ENCODE measurements at places on chromosomes 7 and 10.

GRCh38 chr7:12951397-12951801 lies 264.0 kb downstream of the ARL4A start:
- DNase-seq: no peak

DNA sequence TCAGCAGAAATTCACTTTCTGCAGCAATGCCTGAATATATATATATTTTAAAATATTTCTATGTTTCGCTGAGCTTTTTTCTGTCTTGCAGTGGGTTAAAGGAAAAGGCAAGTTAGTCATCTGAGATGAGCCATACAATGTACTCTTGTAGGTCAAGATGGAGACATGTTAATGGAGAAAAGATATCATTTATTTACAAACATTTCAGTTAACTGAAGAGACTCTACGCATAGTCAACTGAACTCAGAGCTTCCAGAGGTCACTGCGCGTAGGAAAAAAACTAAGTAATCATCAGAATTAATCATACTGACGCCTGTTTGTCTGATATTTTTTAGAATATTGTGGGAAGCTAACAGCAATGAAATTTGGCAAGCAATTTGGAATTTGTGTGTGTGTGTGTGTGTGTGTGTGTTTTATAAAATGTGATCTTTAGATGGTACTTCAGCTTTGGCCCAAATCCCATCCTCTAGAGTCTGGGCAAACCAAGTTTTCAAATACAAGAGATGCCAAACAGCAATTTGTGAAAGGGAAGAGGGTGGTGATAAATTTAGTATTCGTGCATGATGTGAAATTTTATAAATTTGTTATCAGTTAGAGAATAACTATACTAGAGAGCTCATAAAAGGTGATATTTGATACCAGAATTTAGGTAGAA lies 193.9 kb upstream of the AGR3 start:
- DNase-seq: no peak

DNA sequence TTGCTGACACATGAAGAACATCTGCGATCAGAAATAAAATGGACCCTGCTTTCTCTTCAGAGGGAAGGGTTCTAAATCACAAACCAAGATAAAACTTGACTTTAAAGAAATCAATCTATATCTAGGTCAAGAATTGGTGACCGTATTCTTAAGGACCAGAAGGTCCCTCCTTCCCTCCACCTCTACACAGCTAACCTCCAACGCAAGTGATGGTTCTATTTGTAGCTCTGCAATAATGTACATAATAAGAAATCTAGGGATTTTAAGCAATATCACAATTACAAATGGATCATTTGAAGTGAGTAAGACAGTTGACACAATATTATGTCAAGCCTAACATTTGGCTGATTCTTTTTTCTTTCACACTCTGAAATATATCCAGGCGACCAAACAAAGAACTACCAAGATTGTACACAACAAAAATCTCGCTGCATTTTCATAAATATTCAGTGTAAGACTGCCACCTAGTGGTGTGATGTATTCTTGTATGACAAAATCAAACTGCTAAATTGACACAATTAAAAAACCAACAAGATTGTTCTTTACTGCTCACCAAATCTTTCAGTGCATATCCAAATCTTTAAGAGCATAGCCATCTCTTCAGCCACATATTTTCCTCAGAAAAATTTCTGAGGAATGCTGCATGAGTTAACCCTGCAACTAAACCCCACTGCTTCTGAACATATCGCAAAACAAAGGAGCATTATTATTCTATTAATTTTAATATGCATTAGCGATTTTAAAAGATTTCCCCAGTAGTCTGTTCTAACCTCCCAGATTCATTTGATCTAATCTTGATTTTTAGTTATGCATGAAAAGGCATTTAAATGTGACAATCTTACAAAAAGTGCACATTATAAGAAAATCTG lies 44.5 kb downstream of the ICA1 start:
- DNase-seq: no peak

DNA sequence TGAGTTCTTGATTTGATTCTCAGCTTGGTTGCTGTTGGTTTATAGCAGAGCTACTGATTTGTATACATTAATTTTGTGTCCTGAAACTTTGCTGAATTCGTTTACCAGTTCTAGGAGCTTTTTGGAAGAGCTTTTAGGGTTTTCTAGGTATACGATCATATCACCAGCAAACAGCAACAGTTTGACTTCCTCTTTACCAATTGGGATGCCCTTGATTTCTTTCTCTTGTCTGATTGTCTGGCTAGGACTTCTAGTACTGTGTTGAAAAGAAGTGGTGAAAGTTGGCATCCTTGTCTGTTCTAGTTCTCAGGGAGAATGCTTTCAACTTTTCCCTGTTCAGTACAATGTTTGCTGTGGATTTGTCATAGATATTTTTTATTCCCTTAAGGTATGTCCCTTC lies 86.2 kb downstream of the PLXDC2 start:
- DNase-seq: no peak

GRCh38 chr7:105098863-105099515 lies 85.0 kb downstream of the KMT2E start:
- no peak for DNase-seq

GRCh38 chr7:20894806-20895205 lies 108.1 kb upstream of the SP8 start:
- DNase-seq: no peak

- DNase-seq: no peak
Observed at GRCh38 chr10:71814922-71815411, 36.1 kb downstream of the PSAP start.

DNA sequence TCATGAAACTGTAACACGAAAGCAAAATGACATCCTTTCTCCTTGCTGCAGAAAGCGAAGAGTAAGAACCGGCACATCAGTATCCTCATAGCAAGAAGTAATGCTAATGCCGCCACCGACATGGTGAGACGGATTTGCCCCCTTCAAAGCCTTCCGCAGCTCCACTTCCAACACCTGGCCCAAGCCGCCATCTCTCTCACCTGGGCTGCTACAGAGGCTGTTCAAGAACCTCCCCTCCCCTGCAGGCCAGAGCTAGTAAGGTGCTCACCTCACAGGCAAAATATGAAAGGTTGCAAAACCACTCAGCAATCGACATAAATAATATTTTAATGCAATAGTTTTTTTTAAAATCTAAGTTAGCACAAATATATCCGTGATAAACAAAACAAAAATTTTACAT lies 123.9 kb upstream of the FRMD4A start:
- no peak for DNase-seq

DNA sequence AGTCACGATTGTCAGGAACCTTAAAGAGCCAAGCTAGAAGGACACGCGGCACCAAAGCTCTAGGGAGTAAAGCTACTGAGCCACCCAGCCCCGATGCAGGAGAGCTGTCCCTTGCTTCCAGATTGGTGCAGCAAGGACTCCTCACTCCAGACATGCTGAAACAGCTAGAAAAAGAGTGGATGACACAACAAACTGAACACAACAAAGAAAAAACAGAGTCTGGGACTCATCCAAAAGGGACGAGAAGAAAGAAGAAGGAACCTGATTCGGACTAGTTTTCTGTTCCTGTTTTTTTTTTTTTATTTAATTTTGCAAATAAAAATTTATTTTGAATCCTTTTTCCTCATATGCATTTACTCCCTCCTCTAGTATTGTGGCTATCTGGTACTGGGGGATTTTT lies 11.4 kb upstream of the HKDC1 start:
- DNase-seq: no peak

DNA sequence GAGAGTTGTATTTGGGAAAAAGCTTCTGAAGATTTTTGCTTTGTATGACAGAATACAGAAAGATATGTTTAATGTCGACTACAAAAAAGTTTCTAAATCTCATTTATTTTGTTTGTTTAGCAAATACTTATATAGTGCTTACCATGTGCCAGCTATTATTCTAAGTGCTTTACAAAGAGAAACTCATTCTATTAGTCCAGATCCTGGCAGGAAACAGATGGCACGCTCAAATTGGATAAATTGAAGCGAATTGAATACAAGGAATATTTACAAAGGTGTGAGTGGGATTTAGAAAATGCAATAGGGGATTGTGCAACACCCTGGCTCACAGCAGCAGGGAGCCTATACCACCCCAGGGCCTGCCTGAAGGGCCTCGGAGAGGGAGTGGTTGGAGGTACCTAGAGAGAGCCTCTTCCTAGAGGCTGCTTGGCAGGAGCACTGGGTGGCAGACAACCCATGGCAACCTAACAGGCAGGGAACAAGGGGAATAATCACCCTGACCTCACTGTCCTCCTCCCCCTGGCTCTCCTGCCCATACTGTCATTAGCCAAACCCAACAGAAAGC lies 27.6 kb upstream of the FAM204A start:
- no peak for DNase-seq

GRCh38 chr7:145378197-145378596 lies 542.3 kb upstream of the TPK1 start:
- DNase-seq: no peak

DNA sequence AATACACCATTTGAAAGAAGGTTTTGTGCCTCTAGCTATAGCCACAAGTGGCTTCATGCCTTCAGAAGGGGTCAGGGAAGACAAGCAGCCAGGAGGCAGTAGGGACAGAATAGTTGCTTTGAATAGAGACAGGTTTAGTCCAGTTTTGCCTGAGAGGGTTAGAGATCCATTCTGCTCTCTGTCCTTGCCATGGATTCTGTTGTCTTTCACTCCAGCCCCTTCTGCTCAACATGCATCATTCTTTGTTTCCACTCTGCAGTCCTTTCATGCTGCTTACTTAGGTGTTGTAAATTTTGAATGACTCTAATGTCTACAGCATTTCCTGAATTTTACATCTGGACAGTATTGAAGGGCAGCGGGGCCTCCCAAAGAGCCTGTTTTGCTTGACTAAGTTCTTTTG lies 60.3 kb downstream of the CNTNAP2 start:
- DNase-seq: no peak

GRCh38 chr7:92368741-92369140 lies 78.5 kb upstream of the GATAD1 start:
- DNase-seq: no peak

DNA sequence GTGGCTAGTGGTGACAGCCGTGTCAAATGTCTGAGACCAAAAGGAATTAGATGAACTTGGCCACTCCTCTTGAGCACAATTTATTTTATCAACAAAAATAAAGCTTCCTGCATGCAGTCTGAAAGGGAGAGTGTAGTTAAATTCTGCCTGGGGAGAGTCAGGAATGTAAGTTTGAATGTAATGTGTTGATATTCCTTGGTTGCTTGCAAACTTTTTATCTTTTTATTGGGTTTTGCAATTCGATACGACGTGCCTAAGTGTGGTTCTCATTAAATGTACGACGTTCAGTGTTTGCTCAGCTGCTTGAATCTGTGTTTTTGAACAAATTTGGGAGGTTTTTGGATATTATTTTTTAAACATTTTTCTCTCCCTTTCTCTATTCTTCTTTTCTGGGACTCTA lies 839.9 kb downstream of the CCSER2 start:
- DNase-seq: no peak

DNA sequence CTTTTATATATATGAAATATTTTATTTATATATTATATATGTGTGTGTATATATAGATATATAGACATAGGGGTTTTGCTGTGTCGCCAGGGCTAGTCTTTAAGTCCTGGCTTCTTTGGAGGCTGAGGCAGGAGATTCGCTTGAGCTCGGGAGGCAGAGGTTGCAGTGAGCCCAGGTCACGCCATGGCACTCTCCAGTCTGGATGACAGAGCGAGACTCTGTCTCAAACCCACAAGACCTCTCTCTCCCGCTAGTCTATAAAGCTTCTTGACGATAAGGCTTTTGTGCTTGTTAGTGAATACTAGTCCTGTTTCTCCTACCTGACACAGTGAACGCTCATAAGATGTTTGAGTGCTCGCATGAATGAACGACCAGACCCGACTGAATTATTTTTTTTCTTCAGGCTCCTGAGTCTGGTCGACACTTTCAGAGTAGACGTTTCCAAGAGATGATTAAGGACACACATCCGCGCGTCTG lies 577 bp upstream of the DDX21 start:
- no peak for DNase-seq

DNA sequence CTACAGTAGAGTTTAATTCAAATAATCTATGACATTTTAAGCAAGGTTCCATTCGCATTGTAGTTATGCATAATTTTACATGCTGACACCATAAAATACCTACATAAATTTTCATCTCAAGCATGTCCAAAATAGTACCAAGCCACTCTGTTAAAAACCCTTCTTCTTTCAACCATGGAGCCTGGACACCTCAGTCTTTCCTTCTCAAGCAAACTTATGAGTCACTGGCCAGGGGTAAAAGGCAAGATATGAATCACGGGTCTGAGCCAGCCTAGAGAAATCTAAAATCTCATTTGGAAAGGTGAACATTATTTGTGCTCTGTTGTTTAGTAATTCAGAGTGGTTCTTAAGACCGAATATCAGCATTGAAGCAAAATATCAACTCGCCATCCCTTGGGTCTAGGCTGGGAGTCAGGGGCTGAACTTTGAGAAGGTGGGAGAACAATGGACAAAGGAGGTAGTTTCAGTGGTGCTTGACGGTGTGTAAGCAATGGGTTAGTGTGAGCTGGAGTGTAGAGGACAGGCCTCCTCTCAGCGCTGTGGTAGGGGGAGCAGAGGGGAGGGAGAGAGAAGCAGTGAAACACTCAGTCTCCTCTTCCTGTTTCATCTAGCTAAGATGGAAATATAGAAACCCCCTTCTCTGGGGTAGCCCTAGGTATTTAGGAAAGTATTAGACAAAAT lies 19.1 kb upstream of the GPAM start:
- no peak for DNase-seq

GRCh38 chr10:122141821-122142640 lies 129.1 kb upstream of the BTBD16 start:
- no peak for DNase-seq

DNA sequence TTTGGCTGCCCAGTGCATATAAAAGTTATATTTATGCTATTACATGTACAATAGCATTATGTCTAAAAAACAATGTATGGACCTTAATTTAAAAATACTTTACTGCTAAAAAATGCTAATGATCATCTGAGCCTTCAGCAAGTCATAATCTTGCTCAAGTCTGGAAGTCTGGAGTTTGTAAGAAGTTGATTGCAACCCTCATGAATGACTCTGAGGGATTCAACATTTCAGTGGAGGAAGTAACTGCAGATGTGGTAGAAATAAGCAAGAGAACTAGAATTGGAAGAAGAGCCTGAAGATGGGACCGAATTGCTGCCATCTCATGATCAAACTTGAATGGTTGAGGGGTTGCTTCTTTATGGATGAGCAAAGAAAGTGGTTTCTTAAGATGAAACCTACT lies 13.0 kb upstream of the ADAMTS14 start:
- DNase-seq: no peak

DNA sequence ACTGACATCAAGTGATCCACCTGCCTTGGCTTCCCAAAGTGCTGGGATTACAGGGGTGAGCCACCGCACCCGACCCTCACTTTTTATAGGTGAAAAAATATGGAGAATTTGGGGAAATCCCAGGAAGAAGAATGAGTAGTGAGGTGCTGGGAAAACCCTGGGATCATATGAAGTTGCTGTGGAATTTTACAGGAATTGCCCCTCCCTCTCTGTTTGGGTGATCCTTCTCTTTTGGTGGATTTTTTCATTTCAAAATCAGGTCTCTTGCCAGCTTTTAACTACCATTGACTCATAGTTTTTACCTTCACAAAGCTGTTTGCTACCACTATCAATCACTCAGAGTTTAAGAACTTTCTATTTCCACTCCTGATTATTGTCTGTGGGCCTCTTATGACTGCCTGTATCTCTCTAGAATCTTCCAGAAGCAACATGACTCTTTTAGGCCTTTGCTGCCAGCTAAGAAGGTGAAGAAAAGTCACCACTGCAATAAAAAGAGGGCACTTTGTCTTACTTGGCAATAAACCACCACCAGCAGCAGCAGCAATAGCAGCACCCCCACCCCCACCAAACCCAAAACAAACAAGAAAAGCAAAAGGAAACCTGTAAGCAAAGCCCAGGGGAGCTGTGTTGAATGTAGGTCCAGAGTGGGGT lies 4.0 kb upstream of the GIMAP8 start:
- DNase-seq: no peak
